Stimulated activated CD4-positive, alpha-beta T cell treated with anti-CD3 and anti-CD28 coated beads, Interleukin-1b, Interleukin-23, amount 100 ng/mL, for 1 hour (primary cell): ENCODE measurements at places on chromosomes 12 and 14.

- DNase-seq: no peak
Observed at GRCh38 chr12:124049451-124050094, 76.6 kb downstream of the ZNF664 start.

GRCh38 chr12:15155271-15155670 is 65.9 kb downstream of the RERG start:
- DNase-seq: no peak

DNA sequence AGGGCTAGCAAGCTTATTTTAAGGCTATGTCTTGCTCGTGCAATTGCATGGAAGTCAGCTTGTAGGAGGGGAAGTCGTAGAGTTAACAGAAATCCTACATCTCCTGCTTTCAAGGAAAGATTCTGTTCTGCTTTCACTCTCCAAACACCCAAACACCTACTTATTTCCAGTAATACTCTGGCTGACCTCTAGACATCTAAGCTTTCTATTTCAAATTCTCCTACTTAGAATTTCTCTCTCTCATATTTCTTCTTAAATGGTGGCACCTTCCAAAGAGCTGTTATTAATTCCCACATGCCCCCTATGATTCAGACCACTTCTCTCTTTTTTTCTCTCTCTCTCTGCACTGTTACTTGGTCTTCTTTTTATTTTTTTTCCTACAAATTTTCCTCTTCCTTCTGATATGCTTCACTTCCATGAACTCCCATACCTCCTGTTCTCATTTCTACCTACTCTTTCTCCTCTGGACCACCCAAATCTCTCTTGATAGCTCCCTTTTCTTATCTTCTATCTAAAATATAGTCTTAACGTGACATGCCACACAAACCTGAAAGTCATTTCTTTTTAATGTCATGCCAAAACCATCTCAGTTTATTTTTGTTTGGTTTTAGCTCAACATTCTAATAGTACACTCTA is 90.8 kb downstream of the RPS6KA5 start:
- DNase-seq: no peak

DNA sequence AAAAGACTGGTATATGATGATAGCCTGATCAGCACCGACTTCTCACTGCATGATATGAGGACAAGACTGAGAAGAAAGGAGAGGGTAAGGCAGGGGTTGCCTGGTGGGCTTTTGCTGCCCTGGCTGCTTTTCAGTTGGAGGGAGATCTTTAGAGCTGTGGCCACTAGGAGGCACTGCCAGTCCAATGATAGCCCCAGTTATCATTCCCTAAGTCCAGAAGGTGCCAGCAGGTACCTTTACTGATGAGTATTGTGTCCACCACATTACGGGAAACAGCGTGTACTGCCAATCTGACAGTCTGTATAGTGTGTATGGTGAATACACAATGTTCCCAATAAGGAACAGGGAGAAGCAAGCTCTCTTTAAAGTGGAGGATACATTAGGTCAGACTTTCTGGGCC is 55.8 kb upstream of the CCDC175 start:
- no peak for DNase-seq

- DNase-seq: no peak
Observed at GRCh38 chr14:51160871-51161270, 66.0 kb upstream of the TRIM9 start.

DNA sequence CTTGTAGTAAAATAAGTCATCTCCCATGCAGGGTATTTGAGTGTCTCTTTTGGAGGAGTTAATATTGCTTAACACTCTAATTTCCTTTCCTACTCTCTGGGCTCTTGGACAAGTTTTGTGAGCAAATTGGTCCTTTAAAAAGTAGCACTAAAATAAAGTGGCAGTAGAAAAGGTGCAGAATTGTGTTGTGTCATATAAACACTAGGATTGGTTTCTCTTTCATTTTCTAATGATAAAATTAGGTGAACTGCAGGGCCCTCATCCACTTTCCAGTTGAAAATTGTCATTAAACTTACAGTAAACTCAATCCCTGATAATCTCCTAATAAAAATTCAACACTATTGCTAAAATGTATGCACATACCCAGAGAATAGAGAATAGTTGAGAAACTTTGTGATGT is 42.6 kb upstream of the REP15 start:
- DNase-seq: no peak

DNA sequence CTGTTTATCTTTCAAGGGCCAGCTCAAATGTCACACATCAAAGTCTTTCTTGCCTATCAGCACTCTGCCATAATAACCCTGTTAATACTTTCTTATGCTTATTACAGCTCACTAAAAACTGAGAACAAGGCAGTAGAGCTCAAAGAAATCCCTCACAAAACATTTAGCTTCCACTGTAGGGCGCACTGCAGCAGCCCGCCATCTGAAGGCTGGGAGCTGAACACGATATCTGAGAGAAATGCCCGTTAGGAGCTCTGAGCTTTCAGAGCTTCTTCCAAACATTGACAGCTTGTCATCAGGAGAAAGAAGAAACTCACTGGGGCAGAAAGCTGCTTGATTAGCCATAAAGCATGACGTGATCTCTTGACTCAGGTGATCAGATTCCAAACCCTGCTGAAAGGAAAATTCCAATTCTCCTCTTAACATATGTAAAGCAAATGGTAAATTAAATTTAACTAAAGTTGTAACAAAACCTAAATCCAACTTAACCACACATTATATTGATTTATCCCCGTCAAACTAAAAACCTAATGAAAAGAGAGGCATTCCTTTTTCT is 175.7 kb downstream of the C12orf50 start:
- DNase-seq: no peak

DNA sequence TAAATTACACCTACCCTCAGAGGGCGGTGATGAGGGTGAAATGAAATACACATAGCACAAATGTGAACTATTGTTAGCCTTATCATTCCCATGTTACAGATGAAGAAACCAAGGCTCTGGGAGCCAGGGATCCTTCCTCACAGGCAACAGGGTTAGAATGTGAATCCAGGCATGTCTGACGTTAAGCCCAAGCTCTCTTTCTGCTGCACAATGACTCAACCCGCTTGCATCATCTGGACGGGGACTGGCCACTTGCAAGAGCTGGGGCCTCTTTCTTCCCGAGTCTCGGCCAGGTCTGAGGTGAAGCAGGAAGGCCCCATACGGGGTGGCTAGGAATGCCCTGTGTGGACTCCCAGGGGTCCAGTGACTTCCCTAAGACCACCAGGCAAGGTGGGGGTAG is 105.2 kb downstream of the RBM19 start:
- no peak for DNase-seq

GRCh38 chr12:642633-643474 is 20.4 kb downstream of the NINJ2 start:
- no peak for DNase-seq

DNA sequence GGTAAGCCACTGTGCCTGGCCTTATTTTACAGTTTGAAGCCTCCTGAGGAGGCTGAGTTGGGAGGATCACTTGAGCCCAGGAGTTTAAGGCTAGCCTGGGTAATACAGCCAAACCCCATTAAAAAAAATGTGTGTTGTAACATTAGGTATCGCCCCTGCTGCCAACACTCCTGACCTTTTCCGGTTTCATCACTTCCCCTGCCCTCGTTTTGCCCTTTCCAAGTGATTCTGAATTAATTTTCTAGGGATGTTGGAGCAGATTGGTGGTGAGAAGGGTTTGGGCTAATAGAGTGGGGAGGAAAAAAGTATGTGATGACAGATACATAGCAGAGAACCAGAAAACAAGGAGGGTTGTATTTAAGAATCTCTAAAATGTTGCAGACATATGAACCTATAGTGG is 25.6 kb upstream of the C12orf71 start:
- no peak for DNase-seq

DNA sequence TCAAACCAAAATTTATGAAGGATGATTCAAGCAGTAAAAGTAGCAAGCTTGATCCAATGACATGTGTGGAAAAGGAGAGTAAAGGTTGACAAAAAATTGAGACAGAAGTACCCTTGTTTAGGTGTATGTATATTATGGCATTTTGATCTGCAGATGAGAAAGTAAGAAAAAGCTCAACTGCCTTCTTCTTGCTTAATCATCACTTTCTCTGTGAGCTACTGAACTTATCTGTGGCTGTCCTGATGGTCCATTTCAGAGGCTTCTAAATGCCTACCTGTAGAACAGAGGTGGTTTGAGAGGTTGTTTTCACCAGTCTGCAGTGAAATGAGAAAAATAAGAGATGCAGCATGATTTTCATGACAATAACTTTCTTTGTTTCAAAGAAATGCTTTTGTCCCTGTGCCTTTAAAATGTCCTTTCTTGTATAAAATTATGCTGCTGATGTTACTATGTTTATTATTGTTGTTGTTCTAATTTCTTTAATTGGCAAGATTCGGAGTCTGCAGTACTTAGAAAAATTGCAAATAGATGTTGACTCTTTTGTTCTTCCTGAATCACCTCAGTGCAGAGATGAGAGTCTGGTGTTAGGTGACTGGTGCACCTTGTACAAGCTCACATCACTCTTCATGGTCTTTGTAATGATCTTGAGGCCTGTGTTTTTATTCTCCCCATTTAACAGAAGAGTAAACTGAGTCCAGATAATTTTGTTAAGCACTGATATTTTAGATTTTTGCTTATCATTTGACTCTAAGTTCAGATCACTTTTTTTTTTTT is 821.9 kb downstream of the VRK1 start:
- DNase-seq: no peak

DNA sequence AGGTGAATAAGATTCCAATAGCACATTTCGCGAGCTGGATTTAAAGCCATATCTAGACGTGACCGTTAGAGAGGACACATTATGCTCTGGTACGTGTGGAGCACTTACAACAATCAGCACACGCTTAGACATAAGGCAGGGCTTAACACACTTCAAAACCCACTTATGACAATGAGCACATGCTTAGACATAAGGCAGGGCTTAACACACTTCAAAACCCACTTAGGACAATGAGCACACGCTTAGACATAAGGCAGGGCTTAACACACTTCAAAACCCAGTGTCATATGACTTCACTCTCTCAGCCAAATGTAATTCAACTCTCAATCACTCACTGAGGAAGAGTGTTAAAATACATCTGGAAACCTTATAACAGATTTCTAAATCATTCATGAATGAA is 11.2 kb upstream of the PLD4 start:
- no peak for DNase-seq

- no peak for DNase-seq
Observed at GRCh38 chr12:51915951-51916350, 8.6 kb downstream of the ACVRL1 start.

DNA sequence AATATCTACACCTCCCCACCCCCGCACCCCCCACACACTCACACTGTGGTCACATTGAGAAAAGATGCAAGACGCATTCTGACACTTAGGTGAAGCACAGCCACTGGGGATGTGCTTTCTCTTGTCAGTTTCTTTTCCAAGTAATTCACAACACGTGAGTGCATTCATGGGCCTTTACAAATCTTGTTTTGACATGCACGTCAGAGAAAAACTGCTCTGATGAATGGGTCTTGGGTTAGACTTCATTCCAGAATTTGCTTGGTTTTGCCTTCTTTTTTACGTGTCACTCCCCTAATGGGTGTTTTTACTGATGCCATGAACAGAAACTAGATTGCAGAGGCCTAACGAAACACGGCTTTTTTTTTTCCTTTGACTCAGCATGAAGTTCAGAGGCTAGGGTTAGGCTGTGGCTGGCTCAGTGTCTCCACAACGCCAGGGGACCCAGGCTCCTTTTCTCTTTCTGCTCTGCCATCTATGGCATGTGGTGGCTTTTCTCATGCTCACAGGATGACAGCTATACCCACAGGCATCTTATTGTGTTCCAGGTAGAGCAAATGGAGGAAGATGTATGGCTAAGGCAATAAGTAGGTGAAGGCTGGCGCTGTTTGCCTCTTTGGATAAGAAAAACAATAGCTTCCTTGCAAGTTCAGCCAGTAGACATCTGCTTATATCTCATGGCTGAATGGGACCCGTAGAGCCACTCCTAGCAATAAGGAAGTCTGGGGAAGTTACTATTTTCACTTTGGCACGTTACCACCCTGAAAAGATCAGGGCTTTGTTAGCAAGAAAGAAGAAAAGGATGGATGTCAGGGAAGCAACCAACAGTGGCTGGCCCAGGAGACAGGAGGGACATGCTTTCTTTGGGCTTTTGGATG is 253.3 kb downstream of the SLC15A4 start:
- DNase-seq: no peak

GRCh38 chr12:72036393-72036792 is 97.7 kb downstream of the TPH2 start:
- no peak for DNase-seq

- DNase-seq: no peak
Observed at GRCh38 chr12:115859231-115859630, 418.3 kb downstream of the MED13L start.

- DNase-seq: no peak
Observed at GRCh38 chr14:79395061-79395460, 816.2 kb downstream of the DIO2 start.

DNA sequence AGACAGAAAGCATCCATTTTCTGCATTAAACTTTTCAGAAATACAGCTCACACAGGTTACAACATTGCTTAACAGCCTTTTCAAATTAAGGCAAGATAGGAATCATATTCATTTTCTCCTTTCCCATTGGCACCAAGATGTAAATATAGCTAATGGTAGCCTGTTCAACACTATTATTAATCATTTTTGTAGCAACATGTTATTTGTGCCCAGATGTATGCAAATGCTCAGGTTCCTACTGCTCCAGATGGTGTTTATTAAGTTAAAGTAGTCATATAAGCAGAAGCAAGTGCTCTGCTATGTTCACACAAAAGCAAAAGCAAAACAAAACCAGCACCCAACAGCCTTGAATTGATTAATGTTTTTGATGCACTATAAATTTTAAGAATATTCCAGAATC is 1110.6 kb downstream of the SLC6A15 start:
- no peak for DNase-seq

DNA sequence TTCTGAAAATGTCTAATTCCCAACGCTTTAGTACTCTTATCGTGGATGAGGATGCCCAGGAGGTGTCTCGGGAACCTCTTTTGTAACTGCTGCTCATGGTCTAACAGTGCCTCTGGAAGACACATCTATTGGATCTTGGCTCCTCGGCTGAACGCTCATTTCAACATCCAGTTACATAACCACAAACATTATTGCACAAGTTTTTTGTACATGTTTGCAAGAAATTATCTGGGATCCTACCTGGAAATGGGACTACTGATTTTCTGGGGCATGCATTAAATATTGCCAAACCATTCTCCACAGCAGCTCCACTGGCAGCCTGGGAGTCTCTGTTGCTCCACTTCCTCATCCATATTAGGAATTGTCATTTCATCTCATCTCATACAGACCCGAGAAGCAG is 117.5 kb upstream of the EVL start:
- DNase-seq: no peak

DNA sequence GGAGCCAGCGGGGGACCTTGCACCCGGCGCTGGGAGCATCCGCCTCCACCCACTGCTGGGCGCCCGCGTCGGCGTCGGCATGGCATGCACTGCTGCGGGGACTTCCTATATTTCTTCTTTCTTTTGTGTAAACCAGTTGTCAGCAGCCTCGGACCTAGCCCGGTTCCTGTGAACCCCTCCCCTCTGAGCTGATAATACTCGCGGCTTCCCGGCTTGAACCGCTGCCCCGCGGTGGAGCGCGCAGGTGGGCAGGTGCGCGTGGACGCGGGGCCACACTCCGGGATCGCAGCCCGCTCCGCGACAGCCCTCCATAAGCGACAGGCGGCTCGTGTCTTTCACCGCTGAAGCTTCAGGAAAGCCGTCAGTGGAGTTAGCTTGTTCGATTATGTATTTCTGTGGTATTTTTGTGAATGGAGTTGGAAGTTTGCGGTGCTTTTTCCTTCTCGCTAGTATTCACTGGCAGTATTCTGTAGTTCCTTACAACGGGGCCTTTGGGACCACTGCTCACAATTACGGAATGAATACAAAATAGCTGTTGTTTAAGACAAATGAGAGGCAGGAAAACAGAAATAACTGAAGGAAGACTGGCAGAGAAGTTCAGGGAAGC is 870 bp downstream of the BMAL2 start:
- no peak for DNase-seq
